Activated naive CD4-positive, alpha-beta T cell treated with anti-CD3 and anti-CD28 coated beads, Interleukin-2, amount 50 U/mL, for 72 hours (primary cell): ENCODE measurements at places on chromosomes 4 and X. TPM values are rescaled to one million over a fixed set of nuclear protein-coding genes. Genes with fewer than 3 reads are reported as not detected.

Gene ARMCX4
- total RNA-seq = 7.2 TPM

Gene AMTN
- not detected for total RNA-seq

Gene TRIM75
- not detected for total RNA-seq

Gene PGAM4
- not detected for total RNA-seq

Gene DKC1
- total RNA-seq = 112 TPM

Gene SLC34A2
- total RNA-seq = not detected

Gene PRKG2
- total RNA-seq = 0.25 TPM

Gene TMEM31
- total RNA-seq = 1.0 TPM

Gene IL2
- total RNA-seq = 171 TPM

Gene MAPK10
- not detected for total RNA-seq

Gene CNGA1
- total RNA-seq = 0.27 TPM

Gene GPR50
- total RNA-seq = not detected

Gene SSR4
- total RNA-seq = 142 TPM

Gene TBC1D8B
- total RNA-seq = 0.18 TPM

Gene EPGN
- total RNA-seq = not detected

Gene UGT2B15
- total RNA-seq = not detected

Gene PPP4R3C
- total RNA-seq = not detected

Gene PNCK
- total RNA-seq = 1.0 TPM

Gene CLIC2
- not detected for total RNA-seq

Gene MAGEB17
- not detected for total RNA-seq

Gene C4orf33
- 16.2 TPM for total RNA-seq

Gene VCX3A
- total RNA-seq = not detected

Gene ZNF732
- not detected for total RNA-seq

Gene ABCD1
- 5.6 TPM for total RNA-seq

Gene TMPRSS11F
- not detected for total RNA-seq
